HL-60 (cell line): ENCODE measurements at places on chromosomes 2 and 18.
A peak's percentile ranks its signal among the peaks of the same experiment; 100 is the strongest.

DNA sequence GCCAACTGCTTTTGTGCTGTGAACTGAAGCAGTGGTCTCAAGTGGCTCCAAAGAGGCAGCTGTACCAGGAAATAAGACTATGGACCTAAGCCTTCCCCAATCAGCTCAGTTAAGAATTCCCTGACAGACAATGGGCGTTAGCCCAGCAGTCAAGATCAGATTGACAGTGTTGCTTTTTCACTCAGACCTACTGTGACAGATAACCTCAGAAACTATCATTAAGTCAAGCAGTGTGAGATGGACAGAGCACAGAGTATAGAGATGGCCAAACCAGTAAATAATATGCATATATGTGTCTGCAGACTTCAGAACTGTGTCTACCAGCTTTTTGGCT is 215.3 kb downstream of the ZFP36L2 start:
- no peak for DNase-seq

DNA sequence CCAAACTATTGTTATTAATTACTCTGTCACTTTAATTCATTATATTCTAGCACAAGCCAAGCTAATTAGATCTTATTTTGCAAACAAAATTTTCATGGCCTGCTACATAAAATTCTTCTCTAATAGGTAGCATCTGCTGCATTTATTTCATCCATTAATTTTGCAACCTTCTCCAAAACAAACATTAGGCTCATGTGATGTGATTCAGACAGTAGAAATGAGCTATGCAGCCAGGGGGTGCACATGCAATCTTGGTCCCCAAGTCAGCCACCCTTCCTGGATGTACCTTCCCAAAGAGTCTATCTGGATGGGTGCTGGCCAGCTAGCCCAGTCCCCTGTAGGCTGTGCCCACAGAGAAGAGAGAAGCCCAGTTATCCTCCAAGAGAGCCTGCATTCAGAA is 242.1 kb upstream of the OSR1 start:
- DNase-seq = no peak

GRCh38 chr2:10525573-10526265 is 77.6 kb upstream of the ODC1 start:
- DNase-seq = no peak

DNA sequence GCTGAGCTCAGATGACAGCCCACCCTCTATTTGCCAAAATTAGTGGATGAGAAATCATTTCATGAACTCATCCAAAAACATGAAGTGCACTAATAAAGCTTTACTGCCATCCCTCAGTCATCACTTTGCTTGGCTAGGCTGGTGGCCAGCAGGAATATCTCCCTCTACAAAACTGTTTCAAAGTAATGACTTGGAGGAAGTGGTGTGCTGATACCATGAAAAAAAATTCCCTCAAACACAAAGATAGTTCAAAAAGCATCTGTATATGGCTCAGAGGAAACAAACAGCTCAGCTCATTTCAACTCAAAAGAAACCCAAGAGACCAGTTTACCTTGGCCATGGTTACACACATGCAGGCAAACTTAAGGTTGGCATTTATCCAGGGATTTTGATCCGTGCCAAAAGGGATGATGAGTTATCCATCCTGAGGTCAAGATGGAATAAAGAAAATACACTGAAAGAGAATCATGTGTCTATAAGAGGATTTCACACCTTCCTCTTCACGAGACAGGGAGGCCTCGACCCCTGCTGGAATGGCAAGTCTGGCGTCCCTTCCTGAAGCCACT is 18.4 kb upstream of the WIPF1 start:
- no peak for DNase-seq

DNA sequence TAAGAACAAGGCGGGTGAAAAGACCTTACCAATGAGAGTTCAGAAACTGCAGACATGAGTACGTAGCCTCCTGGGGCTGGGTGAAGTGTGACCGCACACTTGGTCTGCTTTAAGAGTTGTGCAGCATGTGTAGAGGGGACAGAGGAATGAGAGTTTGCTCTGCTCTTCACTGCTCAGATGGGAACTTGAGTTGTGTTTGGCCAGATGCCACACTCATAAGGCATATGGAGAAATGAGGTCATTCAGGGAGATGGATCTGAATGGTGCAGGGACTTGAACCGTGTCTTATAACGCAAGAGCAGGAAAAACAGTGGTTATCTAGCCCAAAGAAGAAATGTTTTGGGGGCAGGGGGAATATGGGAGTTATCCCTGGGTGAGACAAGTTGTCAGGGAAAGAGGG is 273.8 kb upstream of the LYPD1 start:
- DNase-seq = no peak

GRCh38 chr18:58525517-58525916 is 103.4 kb downstream of the ALPK2 start:
- no peak for DNase-seq

DNA sequence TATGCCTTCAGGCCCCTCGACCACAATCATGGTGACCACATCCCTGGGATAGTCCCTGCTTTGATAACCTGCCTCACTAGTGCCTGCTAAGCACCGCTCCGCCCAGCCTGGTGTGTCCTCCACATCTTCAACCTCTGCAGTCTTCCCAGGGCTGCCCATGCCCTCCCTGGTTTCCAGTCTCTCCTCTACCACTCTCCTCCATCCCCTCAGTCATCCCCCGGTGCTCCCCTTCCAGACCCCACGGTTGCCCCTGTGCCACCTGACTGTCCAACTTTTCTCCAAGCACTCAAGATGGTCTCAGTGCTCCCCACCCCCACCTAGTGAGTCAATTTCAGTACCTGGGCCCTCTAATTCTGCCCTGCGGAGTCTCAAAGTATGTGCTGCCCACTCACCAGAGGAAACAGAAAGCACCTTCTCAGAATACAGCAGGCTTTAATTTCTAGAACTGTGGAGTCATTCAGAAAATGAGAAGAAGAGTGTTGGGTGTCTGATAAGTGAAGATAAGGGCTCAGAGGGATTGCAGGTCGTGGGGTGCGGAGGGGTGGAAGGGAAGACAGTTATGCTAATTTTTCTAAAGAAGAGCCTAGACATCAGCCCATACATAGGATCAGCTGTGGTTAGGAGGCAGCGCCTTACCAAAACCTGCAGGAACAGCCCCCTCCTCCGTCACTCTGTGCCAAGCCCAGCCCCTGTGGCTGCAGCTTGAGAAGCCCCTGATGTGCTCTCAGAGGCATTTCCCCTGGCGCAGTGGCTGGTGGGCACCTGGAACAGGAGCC is 53.6 kb upstream of the CAB39 start:
- DNase-seq = no peak

DNA sequence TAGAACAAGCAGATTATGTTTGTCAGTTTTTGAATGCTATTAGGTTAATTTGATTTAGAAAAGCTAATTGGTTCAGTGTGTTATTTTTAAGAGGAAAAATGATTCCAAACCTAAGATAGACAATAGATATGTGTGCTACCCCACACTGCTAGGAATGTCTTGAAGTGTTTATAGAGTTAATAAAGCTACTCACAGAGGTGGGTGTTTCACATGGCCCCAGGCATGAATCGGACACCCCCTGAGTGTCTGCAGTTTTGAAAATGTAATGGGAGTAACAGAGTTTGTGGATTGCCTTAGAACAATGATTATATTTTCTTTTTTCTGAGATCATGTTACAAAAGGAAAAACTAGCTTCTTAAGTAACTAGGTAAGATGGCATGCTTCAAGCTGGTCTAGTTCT is 348.3 kb downstream of the ADCYAP1 start:
- DNase-seq = no peak

DNA sequence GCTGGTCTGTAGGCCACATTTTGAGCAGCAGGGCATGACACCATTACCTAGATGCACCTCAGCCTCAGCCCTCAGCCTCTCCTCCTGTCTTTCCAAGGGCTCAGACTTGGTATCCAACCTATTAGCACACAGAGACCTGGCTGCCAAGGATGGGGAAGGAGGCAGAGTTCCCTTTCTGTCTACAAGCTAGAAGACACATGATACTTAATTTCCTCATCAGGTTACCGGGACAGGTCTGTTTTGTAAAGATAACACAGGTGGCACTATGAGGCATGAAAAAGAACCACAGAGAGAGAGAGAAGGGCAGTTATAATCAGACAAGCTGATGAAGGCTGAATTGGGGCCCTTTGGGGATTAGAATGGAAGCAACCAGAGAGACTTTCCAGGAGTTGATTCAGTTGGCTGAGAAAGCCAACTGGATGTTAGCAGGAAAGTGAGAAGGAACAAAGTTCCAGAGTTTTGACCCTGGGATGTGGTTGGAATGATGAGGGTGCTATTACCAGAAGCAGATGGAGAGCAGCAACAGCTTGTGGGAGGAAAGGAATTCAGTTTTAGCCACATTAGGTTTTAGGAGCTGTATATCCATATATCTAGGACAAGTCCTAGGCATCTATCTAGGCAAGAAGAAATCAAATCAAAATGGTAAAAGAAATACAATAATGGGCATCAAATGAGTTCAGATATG is 46.0 kb upstream of the RMND5A start:
- no peak for DNase-seq

GRCh38 chr2:162072976-162073887 is 783 bp downstream of the DPP4 start:
- DNase-seq = no peak

- no peak for DNase-seq
These were observed 299.3 kb downstream of the CCDC85A start for GRCh38 chr2:56483081-56483480.

DNA sequence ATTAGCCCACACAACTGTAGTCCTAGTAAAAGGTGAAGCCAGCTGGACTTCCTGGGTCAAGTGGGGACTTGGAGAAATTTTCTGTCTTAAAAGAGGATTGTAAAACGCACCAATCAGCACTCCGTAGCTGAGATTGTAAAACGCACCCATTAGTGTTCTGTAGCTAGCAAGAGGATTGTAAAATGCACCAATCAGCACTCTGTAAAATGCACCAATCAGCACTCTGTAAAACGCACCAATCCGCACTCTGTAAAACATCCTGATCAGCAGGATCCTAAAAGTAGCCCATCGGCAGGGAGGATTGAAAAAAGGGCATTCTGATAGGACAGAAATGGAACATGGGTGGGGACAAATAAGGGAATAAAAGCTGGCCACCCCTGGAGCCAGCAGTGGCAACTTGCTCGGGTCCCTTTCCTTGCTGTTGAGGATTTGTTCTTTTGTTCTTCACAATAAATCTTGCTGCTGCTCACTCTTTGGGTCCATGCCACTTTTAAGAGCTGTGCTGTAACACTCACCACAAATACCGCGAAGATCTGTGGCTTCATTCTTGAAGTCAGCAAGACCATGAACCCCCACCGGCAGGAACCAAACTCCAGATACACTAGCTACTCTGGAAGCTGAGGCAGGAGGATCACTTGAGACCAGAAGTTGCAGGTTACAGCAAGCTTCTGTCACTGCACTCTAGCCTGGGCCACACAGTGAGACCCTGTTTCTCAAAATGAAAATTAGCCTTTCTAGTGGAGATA is 102.6 kb downstream of the HS6ST1 start:
- DNase-seq = peak; percentile 81

DNA sequence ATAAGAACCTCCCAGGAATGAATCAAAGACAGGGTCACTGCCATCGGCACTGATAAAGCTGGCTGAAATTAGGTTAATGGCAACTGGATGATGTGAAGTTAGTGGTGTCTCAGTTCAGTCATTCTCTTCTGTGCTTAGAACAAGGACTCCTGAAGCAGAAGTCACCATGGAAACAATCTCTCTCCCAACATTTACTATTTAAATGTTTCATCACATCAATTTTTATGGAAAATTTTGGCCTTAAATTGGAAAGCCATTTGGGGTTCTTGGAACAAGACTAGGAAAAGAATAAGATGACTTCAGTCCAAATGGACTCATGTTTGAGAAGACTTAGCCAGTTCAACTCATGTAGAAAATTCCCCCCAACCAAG is 15.5 kb upstream of the ARL5A start:
- no peak for DNase-seq

- peak; percentile 61 for DNase-seq
These were observed 5.5 kb upstream of the SFT2D3 start for GRCh38 chr2:127695491-127696472.

DNA sequence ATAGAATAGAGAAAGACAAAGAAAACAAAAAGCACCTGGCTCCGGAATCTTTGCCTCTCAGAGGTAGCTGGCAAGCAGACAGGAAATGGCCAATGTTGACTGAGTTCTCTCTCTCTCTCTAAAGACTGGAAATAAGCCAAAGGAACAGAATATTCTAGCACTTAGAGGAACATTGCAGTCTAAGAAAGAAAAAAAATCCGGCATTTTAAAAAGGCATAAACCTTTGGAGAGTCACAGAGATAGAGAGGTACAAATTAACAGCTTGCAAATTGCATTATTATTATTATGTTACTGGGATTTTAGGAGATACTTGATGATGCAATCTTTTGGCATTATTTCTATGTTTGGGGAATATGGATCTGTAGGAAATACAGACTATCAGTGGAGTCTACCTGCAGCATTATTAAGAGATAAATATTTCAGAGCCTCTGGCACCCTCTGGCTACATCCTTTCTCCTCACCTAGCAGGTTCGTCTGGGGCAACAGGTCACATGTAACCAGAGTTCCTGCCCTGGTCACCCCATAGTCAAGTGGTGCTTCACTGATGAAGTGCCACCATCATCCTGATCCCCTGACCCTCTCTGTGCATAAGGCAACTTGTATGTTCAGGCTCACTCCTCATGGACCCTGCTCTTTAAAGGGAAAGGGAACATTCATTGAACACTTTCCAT is 318.9 kb upstream of the ACVR2A start:
- DNase-seq = no peak

GRCh38 chr2:140473851-140474250 is 1657.0 kb downstream of the LRP1B start:
- DNase-seq = no peak

- DNase-seq = no peak
These were observed 11.6 kb downstream of the PUM2 start for GRCh38 chr2:20339012-20339411.

DNA sequence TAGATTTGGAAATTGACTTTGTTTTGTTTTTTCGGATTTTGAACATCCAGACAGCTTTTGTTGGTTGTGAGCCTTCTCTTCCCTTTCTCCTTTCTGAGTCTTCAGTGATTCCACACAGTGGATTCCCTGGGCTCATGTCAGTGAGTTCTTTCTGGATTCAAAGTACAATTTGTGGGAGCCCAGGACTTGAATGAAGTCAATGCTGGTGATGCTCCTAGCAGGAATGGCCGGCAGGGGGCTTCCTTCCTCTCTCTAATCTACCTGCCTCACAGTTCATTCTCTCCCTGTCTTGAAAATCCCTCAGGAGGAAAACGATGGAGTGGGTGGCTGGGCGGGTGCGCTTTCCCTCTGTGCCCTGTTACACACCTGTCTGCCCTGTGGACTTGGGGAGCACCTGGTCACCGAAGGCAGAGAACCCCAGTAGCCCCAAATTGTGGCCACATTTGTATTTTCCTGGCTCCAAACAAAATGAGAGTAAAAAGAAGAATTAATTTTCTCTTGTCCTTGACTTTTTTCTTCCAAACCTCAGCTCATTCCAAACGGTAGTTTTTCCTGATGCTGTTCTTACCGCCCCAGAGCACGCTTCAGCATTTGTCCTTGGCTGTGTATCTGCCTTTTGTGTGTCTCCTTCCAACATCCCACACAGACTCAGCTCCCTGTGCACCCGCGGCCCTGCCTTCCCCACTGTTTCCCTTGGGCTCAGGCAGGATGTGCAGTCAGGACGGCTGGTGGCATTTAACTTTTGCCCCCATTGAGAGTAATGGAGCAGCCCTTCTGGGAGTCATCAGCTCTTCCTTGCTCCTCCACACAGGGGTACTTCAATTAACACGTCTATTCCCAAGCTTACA is 86.6 kb downstream of the MARCO start:
- DNase-seq = peak; percentile 18

- DNase-seq = no peak
These were observed 2.2 kb upstream of the GYPC start for GRCh38 chr2:126653761-126654160.
